ENCODE measurements at places on chromosomes 7 and 10. TPM values are rescaled to one million over a fixed set of nuclear protein-coding genes. Genes with fewer than 3 reads are reported as not detected.

- DNase-seq: no peak
These were observed 13.6 kb downstream of the SUMF2 start for GRCh38 chr7:56077681-56078080.

DNA sequence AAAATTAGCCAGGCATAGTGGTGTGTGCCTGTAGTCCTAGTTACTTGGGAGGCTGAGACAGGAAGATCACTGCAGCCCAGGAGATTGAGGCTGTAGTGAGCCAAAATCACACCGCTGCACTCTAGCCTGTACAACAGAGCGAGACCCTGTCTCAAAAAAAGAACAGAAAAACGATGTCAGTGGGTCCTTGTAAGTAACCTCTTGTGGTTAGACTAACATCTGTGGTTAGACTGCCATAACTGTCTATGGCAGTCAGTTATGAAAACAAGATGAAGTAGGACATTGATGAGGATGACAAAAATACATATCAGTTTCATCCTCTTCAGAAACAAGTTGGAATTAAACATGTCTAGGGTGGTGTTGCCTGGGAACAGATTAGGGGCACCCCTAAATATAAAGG is 53.3 kb downstream of the AKAP9 start:
- DNase-seq: no peak

DNA sequence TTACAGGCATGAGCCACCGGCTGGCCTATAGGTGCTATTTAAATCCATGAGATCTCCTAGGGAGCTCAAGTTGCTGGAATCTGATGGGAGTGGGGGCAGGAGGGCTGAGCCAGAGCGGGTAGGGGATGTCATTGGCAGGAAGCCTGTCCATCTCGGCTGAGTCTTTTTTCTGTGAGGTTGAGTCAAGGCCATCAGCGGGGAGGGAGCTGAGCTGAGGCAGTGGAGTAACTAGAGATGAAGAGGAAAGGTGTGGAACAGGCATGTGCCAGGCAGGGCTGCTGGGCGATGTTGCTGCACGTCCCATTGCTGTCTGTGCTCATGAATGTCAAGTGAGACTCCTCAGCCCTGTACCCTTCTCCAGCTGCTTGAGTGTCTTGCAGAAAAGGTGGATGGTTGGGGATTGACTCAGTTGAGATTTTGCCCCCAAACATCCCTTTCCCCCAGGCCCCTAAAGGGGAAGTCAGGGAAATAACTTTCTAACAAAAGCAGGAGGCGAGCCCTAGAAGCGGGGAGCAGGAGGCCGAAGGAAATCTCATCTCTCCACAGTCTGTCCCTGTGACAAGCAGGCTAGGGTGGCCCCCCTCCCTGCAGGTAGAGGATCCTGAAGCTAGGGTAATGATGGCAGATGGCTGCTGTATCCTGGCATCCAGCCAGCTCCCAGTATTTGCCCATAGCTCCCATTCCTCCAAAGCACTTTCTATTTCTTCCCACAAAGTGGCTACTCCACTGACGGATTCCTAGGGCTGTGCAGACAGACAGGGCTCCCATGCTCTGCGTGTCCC is 5.4 kb downstream of the ATP6V1F start:
- DNase-seq: no peak

GRCh38 chr7:126728967-126729366 is 523.8 kb downstream of the GRM8 start:
- DNase-seq: no peak

GRCh38 chr7:6160191-6160623 is 112.2 kb downstream of the CYTH3 start:
- DNase-seq: peak; percentile 76

- DNase-seq: no peak
These were observed 288.7 kb upstream of the IGFBP3 start for GRCh38 chr7:46209611-46210388.

DNA sequence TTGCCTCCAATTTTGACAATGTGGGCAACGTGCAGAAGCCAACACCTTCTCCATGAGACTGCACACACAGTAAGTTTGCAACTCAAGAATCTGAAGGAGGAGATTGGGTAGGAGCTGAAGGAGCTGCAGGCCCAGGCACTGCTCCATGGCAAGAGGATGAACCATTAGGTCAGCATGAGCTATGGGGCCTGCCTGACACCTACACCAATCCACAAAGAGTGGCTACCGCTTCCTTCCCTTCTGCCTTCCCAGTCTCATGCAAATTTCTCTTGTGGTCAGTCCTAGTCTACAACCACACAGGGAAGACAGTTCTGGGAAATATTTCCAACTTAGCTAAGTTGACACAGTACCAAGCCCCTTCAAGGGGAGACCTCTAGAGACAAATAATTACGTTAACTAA is 142.0 kb upstream of the ADO start:
- no peak for DNase-seq

- no peak for DNase-seq
These were observed 6.7 kb downstream of the CPEB3 start for GRCh38 chr10:92284112-92284704.

GRCh38 chr7:79272066-79272669 is 181.3 kb downstream of the MAGI2 start:
- DNase-seq: peak; percentile 36

DNA sequence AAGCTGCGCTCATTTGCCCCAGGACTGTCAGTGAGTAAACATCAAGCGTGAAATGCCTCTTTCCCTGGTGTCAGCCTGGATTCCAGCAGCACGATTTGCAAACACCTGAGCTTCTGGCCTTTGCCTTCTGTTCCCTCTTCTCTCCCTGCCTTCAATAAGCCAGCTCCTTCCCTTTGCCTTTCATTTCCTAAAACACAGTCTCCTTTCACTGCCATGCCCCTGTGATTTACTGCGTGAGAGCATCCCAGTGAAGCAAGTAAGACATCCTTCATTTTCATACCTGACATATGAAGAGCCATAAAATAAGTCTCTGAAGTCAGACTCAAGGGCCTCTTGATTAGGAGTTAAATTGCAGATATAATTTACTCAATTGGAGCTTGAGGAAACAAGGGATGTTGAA is 681.8 kb downstream of the TYW1 start:
- DNase-seq: no peak

DNA sequence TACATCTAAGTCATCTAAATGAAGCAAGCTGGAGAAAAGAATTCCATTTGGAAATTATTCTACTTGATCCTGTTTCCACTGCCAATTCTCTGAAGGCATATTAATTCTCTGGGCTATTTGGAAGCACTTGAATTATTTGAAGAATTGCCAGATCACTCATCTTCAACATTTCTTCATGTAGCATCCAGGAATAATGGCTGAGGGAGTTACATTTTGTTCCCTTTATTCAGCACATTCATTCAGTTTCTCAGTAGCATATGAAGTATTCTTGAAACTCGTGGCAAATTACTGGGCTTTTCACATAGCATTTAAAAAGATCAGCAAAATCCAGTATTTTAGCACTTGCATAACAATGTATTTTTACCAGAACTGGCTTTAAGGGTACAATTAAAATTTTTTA is 127.1 kb upstream of the VIPR2 start:
- no peak for DNase-seq

EN2 gene
- not detected for total RNA-seq

ARHGAP21 gene
- total RNA-seq: 79.1 TPM

PDK4 gene
- not detected for total RNA-seq

SRI gene
- 116 TPM for total RNA-seq

CACNB2 gene
- total RNA-seq: not detected

Data from HFFc6 (cell line).